ENCODE measurements at places on chromosomes 3 and 15.
A peak's percentile ranks its signal among the peaks of the same experiment; 100 is the strongest.

DNA sequence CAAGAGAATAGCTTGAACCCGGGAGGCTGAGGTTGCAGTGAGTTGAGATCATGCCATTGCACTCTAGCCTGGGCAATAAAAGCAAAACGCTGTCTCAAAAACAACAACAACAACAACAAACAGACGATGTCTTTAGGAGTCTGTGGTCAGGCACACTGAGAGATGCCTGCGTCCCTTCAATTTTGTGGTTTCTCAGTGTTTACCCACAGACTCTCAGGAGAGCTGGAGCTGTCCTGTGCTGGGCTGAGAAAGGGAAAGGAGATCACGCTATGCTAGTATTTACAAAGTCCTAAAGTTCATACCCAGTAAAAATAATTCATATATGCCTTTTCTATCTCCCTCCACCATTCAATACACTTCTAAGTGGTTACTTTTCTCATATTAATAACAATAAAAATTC, 6.3 kb downstream of the LAMP3 start:
- no peak for DNase-seq

- no peak for DNase-seq
Measured at GRCh38 chr3:38567498-38567897, 71.4 kb downstream of the EXOG start.

GRCh38 chr3:30475038-30475808, 131.2 kb upstream of the TGFBR2 start:
- DNase-seq: no peak

DNA sequence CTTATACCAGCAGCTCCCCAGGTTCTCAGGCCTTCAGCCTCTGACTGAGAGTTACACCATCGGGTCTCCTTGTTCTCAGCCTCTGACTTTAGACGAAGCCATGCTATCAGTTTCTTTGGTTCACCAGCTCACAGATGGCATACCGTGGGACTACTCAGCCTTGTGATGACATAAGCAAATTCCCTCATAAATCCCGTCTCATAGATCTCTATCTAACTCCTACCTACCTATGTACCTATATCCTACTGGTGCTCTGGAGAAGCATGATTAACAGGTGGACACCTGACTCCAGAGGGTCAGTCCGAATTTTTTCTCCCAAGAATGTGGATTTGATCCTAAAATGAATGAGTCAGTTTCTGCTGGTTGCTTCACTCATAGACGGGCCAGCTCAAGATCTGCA, 59.1 kb upstream of the CDV3 start:
- DNase-seq: no peak

DNA sequence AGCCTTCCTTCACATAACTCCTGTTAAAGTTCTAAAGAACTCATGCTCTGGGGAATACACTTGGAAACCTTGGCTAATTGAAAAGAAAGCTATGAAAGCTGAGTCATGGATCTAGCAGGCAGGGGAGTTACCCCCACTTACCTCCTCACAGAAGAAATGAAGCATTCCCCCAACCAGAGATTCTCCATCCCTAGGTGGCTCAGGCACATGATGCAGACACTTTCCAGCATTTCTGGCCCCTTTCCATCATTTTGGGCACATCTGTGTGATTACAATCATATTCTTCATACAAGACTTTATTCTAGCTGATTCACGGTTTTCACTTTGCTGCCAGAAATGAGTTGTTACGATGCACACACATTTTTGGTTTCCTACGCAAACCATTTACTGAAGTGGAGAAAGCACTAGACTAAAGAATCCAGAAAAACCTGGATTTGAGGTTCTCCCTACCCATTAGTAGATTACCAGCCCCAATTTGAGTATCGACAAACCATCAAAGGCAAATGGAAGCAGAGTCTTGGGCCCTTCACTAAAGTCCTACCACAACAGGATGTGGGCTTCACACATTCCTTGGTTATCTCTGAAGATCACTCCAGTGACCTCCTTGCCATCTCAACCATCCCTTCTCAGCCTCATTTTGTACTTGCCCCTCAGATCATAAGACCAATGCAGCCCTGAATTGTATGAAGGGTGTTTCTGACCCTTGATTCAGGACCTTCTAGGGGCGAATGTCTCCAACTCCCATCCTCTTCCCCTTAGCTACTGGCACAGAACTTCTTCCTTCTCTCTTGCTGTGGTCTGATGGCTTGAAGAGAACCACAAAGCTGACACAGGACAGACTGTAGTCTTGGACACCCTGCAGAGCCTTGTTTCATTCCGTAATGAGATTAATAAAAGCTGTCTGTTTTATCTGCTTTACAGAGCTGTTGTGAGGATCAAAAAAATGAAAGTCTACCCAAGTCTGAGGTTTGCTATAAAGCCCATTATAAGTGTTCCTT, 42.5 kb upstream of the SNRK start:
- peak; percentile 77 for DNase-seq

DNA sequence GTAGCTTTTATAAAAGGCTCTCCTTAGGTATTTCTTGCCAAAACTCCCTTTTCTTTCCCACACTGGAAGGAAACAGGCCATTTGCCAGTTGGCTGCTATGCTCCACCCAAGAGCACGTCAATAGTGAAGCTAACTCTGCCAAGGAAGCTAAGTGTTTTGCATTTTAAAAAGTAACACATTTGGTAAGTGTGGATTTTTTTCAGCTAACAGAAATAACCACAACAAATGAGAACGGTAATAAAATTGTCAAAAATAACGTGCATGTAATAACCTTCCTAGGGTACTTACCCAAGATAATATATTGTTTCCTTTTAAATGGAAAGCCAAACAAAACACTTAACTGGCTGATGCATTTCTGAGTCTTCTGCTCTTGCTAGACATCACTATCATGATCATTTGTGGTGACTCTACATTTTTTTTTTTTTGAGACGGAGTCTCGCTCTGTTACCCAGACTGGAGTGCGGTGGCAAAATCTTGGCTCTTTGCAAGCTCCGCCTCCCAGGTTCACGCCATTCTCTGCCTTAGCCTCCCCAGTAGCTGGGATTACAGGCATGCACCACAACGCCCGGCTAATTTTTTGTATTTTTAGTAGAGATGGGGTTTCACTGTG, 4.6 kb downstream of the DPP8 start:
- no peak for DNase-seq

DNA sequence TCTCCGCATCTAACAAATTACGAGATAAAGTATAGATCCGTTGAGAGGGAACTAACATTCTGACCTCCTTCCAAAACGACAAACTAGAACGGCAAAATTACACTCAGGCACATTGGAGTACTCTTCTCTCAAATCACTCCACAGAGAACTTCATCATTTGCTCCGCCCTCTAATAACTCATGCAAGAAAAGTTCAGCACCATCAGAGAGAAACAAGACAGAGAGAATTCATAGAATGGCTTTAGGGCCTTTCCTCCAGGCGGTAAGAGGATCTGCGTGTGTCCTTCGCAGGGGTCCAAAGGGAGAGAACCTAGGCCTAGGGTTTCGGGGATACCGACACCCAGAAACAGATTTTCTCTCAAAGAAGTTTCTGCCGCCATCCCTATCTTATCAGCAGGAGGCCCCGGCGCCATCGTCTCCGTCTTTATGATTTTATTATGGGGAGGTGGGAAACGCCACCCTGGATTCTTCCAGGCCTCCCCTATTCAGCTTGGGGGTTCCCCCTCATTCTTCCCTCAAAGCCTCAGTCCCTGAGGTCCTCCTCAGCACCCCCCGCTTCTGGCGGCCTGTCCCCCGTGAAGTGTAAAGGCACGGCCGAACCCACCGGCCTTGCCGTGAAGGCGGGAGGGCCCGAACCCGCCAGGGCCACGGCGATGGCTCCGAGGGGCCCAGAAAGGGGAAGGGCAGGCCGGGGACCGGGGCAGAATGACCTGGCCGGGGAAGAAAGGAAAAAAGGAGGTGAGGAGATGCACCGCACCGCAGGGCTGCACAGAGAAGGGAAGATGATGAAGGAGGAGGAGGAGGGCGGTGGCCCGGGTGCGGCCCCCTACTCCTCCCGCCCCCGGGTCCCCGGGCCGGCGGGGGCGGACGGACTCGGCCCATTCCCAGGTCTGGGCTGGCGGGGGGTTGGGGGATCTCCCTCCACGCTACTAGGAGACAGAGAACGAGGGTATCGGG, 768 bp downstream of the UBXN7 start:
- peak; percentile 76 for DNase-seq

Data from EH (cell line).